ENCODE measurements at places on chromosomes 1 and 21.

- DNase-seq, result no peak
Measured at GRCh38 chr21:34186109-34186719, 112.8 kb downstream of the MRPS6 start.

DNA sequence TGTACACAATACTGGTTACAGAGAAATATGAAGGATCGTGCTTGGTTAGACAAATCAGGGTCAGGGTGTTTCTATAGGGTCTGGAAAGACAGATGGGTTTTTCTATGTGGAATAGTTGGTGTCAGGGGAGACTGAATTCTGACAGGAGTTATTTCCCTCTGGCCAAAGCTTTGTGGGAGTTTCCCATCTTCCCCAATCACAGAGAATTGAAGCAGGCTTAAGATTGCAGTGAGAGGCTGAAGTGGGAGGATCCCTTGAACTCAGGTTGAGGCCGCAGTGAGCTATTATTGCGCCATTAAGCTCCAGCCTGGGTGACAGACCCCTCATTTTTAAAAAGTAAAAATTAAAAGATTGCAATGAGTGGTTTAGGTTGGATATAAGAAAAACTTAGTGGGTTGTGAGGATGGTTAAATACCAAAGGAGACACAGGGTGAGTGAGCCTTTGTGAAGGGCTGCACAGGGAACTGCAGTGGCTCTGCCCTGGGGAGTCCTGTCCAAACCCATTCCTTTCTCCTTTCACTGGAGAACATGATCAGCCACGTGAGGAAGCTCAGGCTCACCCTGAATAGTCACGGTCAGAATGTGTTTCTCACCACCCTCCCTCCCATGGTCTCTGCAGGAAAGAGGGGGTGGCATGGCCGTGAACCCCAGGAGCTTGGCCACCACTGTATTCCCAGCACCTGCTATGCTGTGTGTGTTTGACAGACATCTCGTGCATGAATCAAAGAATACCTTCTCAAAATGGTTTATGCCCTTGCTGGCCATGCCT lies 101.2 kb downstream of the INTS7 start:
- no peak for DNase-seq

- no peak for DNase-seq
Measured at GRCh38 chr1:22749919-22750684, 39.5 kb downstream of the EPHB2 start.

GRCh38 chr1:228018961-228019721 lies 12.3 kb downstream of the WNT3A start:
- no peak for DNase-seq

GRCh38 chr1:9133870-9134585 lies 5.1 kb upstream of the GPR157 start:
- no peak for DNase-seq

DNA sequence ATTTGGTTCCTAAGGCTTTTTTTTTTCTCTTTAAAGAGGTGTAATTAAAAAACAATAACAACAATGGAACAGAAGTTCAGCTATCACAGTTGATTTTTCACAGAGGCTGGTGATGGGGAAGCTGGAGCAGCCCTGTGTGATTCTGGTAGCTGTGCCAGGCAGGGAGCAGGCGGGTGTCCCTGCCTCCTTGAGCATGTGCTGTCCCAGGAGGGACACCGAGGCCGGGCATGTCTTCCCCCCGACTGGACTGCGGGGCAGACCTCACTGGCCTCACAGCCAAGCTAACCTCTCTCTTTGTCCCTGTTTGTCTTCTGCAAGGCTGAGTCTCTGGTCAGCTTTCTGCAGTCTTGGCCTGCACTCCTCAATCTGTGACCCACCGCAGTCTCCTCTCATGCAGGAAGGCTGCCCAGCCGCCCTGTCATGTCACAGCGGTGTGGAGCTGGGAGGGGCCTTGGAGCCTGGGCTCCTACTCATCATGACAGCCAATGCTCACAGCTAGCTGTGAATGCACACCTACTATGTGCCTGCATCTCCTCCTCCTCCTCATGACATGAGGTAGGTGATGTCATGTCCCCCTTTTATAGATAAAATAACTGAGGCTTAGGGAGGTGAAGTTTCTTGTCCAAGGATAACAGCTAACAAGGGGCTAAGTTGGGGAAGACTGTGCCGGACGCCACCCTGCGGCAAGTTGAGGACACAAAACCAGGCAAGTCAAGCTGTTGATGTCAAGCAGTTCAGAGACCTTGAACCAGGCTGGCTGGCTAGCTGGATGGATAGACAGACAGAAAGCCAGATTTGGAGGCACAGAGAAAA lies 10.3 kb upstream of the ACTL8 start:
- no peak for DNase-seq

DNA sequence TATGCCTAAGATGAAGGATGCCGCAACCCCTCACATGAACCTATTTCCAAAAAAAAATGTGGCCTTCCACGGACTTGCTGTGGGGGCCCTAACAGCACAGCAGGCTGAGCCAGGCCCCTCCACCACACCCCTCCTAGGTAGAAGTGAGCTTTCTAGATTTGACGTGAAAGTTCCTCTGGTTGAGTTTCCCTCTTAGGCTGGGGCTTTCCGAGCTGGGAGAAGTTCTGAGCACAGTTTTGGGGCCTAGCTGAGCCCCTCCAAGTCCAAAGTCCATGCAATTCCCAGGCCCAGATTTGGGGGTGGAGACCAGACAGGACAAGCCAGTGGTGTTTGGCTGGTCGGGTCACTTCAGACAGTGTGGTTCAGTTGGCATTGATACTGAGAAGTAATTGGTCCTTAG lies 13.8 kb upstream of the PHLDA3 start:
- DNase-seq, result no peak

GRCh38 chr1:47713975-47714767 lies 276.3 kb downstream of the FOXD2 start:
- no peak for DNase-seq

DNA sequence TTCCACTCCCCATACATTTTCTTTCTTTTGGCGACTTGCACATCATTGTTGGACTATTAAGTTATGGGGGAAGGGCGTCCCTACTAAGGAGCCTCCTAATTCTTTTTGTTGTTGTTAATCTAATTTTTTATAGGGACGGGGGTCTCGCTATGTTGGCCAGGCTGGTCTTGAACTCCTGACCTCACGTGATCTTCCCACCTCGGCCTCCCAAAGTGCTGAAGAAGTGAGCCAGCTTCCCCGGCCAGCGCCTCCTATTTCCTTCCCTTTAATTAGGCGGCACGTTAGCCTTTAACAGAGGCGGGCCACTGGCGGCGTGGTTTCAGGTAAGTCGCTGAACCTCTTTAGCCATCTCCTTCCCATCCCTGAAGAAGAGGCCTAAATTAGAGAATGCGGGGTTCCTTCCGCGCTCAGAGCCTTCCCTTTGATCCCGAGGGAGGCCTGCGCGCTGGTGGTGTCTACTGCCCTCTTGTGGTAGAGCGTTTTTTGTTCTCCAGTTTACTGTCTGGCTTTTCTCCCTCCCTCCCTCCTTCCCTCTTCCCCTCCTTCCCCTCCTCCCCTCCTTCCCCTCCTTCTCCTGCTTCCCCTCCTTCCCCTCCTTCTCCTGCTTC lies 38.1 kb downstream of the TNFRSF9 start:
- DNase-seq, result peak; percentile 4

- DNase-seq, result no peak
Measured at GRCh38 chr21:36481639-36482038, 1.7 kb upstream of the CLDN14 start.

- no peak for DNase-seq
Measured at GRCh38 chr1:157626099-157626498, 28.2 kb upstream of the FCRL4 start.

- no peak for DNase-seq
Measured at GRCh38 chr1:206015071-206015470, 8.6 kb downstream of the CTSE start.

GRCh38 chr1:208564466-208564865 lies 320.3 kb upstream of the PLXNA2 start:
- DNase-seq, result no peak

DNA sequence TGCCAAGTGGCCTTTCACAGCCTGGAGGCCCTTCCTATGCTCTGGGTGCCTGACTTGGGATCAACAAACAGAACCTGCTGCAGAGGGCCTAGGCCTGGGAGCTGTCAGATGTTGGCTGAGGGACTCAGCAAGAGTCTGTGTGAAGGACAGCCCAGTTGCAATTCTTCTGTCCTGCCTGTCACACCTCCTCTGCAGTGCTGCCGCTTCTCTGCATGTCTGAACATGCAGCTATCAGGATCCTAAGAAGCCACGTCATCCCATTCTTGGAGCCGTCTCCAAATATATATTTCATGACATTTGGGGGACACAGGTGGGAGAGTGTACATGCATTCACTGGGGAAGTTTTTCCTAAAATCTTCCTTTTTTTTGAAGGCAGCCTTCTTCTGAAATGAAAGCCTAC lies 8.6 kb downstream of the FCAMR start:
- no peak for DNase-seq

DNA sequence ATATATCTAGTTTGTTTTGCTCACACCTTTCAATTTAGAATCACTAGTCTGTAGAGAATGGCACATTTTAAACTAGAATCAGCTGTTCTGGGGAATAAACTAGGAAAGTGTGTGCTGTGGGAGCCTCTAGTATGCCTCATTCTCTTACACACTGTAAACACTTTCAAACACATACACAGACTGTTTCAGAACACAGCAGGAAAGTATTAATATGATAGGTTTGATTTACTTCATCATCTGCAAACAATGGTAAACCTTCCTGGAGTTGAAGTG lies 67.1 kb upstream of the ABCG1 start:
- no peak for DNase-seq

DNA sequence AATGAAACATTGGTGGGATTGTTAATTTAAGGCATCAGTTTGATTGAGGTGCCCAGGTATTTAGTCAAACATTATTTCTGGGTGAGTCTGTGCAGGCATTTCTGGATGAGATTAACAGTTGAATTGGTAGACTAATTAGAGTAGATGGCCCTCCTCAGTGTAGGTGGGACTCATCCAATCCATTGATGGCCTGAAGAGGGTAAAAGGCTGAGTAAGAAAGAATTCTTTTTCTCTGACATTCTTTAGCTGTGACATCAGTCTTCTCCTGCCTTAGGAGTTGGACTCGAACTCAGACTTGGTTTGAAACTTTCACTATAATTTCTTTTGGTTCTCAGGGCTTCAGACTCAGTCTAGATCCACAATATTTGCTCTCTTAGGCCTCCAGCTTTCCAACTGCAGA lies 59.6 kb upstream of the ADAMTS5 start:
- no peak for DNase-seq

DNA sequence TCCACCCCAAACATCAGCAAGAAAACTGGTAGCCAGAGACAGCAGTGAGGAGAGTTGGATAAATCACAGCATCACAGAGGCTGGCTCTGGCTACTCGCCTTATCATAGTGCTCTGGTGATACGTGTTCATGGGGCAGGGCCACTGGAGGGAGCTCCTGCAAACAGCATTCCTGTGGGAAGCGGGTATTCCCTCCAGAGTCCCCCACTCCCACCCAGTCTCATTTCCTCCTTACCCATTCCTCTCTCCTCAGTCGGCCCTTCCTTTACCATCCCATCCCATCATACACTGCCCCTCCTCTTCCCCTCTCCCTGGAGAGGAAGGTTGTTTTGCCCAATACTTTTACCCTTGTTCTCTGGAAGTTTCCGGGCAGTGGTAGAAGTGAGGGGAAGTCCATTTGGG lies 7.1 kb downstream of the NHLH2 start:
- no peak for DNase-seq

GRCh38 chr1:5720484-5720883 lies 271.7 kb downstream of the NPHP4 start:
- no peak for DNase-seq

DNA sequence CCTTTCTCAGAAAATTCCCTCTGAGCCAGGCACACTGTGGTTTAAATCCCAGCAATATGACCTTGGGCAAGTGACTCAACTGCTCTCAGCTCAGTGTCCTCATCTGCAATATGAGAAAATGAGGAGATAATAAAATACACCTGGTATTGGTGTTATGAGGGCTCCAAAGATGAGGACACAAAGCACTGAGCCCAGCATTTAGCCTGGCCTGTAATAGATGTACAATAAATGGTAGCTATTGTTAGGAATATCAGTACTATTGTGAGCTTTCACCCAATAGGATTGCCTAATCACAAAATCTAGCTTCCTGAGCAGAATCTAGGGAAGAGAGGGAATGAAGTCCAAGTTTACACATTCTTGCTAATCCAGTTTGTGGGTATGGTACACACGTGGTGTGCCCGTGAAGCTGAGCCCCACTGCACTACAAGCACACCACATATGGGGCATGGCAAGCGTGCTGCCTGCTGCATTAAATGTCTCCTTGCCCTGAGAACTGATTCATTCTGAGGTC lies 24.3 kb upstream of the SLC30A1 start:
- DNase-seq, result no peak

DNA sequence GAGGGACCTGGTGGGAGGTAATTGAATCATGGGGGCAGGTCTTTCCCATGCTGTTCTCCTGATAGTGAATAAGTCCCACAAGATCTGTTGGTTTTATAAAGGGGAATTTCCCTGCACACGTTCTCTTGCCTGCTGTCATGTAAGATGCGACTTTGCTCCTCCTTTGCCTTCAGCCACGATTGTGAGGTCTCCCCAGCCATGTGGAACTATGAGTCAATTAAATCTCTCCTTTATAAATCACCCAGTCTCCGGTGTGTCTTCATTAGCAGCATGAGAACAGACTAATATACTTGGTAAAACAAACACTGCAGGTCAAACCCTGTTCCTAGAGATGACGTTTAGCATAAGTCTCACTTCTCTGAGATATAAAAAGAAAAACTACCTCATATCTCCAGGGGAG lies 148.3 kb downstream of the MATN1 start:
- DNase-seq, result no peak

DNA sequence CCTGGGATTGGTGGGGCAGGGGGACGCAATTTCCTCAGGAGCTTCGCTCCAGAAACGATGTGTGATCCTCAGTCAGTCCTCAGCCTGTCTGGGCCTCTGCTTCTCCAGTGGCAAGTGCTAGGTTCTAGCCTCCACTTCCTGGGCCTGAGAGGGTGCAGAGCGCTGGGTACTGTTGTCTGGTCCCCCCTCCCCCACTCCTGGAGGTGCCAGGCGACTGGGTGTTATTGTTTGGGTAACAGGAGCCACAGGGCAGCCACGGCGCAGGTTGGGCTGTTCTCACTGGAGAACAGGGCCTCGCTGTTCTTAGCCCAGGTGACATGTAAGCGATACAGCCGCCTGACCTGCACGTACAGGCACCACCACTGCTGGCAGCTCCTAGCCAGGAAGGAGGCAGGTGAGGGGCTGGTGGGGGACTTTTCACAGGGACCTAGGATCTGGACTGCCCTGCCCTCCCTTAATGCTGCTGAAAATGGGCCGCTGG lies 2.1 kb downstream of the RPS6KA1 start:
- no peak for DNase-seq

GRCh38 chr1:1244192-1244811 lies 2.2 kb downstream of the C1QTNF12 start:
- no peak for DNase-seq

GRCh38 chr1:160398823-160399222 lies 1.5 kb upstream of the VANGL2 start:
- DNase-seq, result no peak

- no peak for DNase-seq
Measured at GRCh38 chr1:8742022-8742924, 75.2 kb downstream of the RERE start.

- no peak for DNase-seq
Measured at GRCh38 chr1:186605762-186606350, 74.4 kb downstream of the PTGS2 start.

Data from amygdala (tissue), 56 donors.